Activated T-cell treated with anti-CD3 and anti-CD28 coated beads, Interleukin-2, amount 50 U/mL, for 4 hours (primary cell): ENCODE measurements at places on chromosomes 7 and 10.
A peak's percentile ranks its signal among the peaks of the same experiment; 100 is the strongest.

- DNase-seq = no peak
These were observed 113.4 kb upstream of the RAB18 start for GRCh38 chr10:27390681-27391080.

- no peak for DNase-seq
These were observed 157.1 kb upstream of the AOAH start for GRCh38 chr7:36881233-36881874.

DNA sequence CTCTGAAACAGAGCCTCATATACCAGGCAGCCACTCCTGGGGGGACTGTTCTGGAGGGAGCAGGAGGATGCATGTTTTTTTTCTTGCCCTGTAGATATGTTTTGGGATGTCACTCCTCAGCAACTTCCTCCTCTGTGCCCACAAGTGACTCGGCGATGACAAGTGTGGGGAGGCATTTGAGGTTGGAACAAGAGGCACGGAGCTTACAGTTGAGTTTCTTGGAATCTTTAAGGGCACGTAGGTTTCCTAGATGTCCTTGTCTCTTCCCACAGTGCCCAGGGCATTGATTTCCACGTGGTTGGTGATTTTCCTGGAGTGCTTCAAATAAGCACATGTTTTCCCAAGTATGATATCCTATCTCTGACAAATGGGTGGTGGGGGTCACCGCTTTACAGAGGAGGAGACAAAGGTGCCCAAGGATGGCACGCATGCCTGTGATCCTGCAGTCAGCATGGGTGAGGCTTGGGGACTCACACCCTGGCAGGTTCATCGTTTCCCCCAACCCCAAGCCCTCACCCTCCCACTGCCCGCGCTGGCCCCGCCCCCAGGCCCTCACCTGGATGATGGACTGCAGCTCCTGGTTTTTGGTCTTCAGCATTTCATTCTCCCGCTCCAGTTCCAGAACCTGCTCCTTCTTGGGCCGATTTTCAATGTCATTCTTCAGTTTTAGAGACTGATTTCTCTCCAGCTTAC is 95.2 kb upstream of the GNA12 start:
- peak; percentile 2 for DNase-seq

GRCh38 chr7:132272763-132273371 is 303.4 kb downstream of the PLXNA4 start:
- no peak for DNase-seq

GRCh38 chr10:1141701-1142100 is 85.5 kb downstream of the WDR37 start:
- no peak for DNase-seq

GRCh38 chr7:25244254-25245033 is 16.2 kb upstream of the NPVF start:
- DNase-seq = no peak

DNA sequence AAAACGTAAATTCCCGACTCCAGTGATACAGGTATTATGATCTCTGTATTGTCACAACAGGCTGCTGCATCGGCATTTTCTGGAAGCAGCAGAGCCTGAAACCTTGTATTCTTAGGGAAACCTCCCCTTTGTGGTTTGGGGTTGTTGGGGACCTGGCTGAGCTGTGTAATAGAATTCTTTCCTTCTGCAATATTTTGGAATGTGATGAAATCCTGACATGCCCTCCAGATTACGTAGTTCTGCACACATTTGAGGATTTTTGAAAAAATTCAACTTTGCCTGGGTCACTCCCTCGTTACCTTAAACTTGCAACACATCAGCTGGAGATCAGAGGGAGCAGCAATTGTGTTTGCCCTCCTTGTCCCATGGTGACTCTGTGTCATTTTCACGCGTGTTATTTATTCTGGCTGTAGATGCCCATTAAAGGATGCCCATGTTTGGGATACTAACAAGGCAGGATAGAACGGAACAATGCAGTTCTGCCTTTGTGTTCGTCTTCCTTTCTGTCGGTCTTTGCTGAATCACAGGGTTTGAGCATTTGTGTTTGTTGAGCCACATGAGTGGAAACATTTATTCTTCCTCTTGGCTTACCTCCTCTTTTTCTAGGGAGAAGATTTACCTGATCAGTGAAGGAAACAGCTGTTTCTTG is 181.7 kb downstream of the TCF7L2 start:
- no peak for DNase-seq

- DNase-seq = no peak
These were observed 88.8 kb downstream of the LHPP start for GRCh38 chr10:124550293-124551034.

DNA sequence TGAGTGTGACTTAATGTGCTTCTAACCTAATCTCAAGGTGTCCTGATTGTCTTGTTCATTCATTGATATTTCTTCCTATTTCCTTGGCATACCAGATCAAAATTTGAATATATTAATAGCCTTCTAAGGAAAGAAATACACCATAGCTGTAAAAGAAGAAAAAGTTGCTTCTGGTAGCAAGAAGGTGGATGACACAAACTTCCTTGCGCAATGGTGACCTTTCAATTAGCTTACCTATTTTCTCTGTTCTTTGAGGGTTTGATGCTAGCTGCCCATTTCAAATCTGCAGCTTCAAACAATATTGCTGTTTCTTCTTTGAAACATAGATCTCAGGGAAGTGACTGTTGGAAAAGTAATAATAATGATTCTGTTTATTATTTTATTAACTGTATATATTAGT is 108.8 kb downstream of the ADAM22 start:
- no peak for DNase-seq

DNA sequence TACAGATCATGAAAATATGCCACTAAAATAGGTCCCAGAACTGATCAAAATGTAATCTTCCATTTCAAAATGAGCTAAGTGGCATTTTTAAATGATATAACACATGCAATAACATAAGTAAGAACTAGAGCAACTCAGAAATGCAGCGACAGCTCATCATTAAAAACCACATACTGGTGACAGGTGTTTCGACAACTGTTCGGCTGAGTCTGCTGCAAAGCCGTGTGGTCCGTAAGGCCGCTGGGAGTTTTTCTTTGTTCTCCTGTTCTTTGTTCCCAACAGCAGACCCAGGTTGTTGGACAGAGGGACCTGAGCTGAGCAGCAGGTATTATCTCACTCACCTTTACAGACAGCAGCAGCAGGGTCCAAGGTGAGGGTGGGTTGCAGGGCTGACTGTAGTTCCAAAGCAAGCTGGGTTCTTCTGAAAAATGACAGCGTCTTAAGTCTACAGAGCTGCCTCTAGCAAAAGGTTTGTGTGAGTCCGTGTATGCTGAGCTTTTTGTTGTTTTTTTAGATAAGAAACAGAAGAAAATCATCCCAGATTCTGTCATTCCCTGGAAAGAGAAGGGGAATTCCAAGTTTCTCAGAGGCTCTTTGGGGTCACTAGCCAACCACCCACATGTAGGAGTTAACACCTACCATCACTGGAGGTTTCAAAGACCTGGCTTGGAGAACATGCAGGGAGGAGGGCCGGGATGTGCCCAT is 45.4 kb upstream of the MACROH2A2 start:
- DNase-seq = no peak

GRCh38 chr7:25947669-25948516 is 204.1 kb upstream of the NFE2L3 start:
- no peak for DNase-seq

GRCh38 chr10:132223156-132223590 is 36.4 kb downstream of the DPYSL4 start:
- peak; percentile 49 for DNase-seq

GRCh38 chr7:158396982-158397862 is 190.4 kb downstream of the PTPRN2 start:
- no peak for DNase-seq

DNA sequence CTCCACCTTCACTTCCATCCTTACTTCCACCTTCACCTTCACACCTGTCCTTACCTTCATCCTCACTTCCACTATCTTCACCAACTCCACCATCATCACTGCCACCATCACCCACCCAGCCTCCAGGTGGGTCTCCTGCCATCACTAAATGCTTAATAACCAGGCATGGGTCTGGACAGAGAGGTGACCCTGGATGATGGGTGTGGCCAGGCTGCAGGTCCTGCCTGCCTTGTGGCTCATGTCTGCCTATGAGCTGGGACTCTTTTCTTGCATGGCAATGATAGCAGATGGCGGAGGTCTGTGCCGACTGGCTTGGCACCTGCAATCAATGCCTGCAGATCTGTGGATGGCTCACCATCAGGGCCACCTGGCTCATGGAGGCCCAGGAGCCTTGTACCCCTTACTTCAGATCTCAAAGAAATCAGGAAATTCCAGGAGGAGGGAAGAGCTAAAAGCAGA is 60.1 kb upstream of the ELN start:
- no peak for DNase-seq

DNA sequence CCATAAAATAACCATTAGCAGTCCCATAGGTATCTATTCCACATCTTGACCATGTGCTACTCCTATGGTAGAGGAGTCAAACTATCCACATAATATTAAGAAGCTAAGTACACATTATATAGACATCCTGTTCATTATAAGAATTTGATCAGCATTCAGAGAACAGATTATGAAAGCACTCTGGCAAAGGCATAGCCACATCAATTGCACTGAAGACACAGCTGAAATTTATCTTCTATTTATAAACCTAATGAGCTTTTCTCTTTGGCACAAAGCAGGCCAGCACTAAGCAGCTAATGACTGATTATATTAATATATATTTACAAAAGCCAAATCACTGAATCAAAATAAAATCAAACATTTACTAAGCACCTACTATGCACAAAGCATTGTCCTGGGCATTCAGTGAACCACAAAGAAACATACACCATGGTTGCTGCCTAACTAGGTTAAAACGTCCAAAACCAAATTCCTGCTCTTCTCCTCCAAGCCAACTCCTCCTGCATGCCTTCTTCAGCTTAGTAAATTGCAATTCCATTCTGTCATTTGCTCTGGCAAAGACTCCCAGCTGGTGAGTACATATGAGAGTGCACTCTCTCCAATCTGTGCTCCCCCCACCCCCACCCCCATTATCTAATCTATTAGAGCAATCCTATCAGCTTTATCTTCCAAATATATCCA is 122.6 kb upstream of the ASAH2 start:
- DNase-seq = no peak

GRCh38 chr7:39536951-39537350 is 29.3 kb upstream of the YAE1 start:
- DNase-seq = no peak

DNA sequence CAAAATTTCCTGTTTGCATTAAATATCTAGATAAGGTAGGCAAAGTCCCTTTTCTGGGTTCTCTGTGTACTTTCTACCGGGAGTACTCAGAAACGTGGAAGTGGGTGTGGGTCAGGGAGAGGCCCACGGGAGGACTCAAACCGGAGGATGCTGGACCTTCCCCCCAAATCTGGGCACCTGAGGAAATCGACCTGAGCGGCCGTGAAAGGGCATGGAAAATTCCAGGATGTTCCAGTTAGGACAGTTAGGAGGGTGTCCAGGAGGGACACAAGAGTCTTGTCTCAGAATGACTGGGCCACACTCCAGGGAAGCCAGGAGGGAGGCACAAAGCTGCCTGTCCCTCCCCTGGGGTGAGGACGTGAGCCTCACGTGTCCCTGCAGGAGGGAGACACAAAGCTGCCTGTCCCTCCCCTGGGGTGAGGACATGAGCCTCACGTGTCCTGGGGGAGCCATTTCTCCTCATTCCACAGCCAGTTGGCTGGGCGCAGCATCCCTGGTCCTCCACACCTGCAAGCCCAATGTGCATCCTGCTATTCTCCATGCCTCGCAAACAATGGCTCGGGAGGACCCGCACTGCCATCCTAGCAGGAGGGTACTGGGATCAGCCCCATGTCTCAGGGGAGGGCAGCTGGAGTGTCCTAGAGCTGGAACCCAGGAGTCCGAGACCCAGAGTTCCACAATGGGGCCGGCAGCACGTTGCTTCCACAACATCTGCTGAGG is 190.5 kb upstream of the PPP2R2D start:
- DNase-seq = no peak

DNA sequence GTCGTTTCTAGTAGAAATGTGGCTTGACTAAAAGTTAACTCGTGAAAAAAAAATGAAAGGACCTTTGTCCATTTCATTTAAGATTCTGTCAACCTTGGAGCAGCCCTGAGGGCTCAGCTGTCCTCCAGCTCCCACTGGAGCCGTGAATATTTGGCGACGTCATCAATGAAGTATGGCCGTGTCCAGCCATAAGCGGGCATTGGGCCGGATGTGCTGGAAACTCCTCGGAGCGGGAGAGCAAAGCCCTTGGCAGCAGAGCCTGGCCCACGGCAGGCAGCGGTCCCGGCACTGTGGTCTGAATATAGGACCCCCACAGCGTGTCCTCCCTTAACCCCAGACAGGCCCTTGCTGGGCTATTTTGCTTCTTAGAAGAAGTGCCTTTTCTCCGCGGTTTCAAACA is 50.0 kb downstream of the JAKMIP3 start:
- no peak for DNase-seq

DNA sequence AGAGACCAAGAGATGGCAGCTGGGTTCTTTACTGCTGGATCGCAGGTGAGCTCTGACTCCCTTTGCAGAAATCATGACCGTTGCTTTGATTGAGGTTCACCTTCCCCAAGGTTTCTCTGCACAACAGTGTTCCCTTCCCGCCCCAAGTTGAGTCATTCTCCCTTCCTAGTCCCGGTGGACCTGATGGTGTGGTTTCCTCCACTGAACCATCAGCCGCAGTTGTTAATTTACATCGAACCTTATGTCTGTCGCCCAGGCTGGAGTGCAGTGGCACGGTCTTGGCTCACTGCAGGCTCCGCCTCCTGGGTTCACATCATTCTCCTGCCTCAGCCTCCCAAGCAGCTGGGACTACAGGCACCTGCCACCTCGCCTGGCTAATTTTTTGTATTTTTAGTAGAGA is 5.8 kb downstream of the ZSCAN25 start:
- no peak for DNase-seq

DNA sequence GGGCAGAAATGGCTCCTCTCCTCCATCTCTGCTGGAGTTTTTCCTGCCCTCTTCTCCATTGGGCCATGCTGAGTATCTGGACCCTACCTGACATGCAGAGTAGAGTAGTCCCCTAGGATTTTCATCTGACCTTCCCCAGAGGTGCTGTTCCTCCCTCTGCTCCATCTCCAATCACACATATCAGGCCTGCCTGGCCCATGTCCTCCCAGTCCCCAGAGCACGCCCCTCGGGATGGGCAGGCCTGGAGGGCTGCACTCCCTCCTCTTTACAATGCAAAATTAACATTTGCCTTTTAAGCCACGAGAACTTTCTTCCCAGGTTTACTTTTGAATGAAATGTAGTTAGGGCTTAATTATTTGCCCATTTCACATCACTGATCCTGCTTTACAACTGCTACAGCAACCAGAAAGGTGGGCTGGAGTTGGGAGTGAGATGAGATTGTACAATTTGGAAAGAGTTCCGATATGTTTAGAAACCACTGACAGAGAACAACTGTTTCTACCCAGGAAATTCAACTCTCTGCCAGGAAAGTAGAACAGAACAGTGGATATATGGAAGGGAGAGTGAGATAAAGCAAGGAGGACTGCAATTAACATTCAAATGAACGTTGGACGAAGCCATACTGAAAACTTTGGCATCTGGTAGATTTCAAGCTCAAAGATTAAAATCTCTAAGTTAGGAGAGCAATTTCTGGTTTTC is 184.0 kb upstream of the HABP2 start:
- no peak for DNase-seq

DNA sequence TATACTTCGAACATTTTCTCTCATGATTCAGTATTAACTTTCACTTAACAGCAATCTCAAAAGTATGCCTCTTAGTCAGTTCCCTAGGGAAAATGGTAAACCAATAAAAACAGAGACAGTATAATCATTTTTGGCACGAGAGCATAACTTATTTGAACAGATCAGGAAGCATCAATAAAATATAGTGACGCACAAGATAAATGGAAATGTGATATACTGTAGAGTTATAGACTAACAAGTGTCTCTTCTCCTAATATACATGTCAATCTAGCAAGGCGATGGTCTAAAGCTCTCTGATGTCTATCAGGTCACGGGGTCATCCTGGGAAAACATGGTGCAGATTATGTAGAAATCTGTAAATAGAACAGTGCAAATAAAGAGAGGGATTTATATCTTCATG is 131.6 kb downstream of the HGF start:
- DNase-seq = no peak
